ENCODE measurements at places on chromosomes 7 and 10.

DNA sequence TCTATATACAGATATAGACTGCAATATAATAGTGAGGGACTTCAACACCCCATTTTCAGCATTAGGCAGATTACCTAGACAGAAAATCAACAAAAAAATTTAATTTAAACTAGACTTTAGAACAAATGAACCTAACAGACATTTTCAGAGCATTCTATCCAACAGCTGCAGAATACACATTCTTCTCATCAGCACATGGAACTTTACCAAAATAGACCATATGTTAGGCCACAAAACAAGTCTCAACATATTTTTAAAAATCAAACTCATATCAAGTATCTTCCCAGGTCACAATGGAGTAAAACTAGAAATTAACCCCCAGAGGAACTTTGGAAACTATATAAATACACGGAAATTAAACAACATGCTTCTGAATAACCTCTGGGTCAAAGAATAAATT lies 169.6 kb downstream of the MTERF1 start:
- DNase-seq = no peak

GRCh38 chr7:87494454-87494853 lies 19.0 kb upstream of the ABCB4 start:
- DNase-seq = no peak

GRCh38 chr7:148503900-148504487 lies 86.6 kb upstream of the C7orf33 start:
- no peak for DNase-seq

DNA sequence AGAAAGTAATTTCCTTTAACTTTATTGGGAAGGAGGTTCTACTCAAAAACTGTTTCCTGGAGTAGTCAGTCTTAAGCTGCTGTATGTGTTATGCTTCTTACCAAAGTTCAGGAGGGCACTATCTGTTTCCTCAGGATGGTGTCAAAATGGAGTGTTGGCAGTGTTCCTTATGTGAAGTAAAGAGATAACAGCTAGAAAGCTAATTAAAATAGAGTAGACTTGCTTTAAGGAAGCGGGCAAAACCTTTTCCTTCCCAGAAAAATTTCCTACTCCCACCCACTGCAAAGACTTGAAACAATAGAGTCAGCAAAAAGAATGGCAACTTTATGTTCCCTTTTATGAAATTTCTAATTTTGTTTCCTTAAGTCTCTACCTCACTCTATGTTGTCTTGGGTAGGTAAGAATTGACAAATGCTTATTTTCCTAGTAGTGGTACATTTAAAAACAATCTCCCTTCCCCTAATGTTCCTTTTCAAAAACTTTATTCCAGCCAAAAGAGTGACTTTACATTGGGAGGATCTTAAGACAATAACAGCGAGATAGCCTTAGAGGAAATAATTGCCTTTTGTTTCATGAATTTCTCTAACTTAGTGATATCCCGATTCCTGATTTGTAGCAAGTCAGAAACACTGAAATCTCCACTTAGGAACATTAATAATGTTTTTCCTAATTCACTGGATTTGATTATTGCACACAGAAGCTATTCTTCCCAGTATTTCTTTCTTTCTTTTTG lies 26.5 kb upstream of the ENTPD1 start:
- DNase-seq = no peak

- no peak for DNase-seq
These were observed 62.9 kb downstream of the ELMO1 start for GRCh38 chr7:37385787-37386186.

DNA sequence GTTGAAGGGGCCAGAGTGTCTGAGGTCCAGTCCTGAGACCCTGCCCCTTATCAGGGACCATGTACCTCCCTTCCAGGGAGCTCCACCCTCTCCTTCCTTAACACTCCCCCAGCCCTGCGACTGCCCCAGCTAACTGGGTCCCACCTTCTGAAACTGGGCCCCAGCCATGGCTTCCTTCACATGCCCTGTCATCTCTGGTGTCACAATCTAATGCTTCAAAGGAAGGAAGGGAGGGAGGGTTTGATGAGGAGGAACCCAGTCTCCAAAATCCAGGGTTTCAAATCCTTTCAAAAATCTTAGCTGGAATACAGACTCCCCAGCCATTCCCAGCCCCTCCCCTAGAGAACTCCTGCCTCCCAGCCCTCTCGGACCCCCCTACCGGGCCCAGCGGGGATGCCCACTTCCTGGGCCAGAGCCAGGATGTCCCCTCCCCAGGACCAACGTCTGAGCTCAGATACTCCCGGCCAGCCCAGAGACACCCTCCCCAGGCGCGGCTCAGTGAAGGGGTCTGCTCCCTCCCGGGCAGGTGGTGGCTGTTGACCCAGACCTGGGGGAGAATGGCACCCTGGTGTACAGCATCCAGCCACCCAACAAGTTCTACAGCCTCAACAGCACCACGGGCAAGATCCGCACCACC lies 18.0 kb downstream of the C10orf105 start:
- DNase-seq = no peak

DNA sequence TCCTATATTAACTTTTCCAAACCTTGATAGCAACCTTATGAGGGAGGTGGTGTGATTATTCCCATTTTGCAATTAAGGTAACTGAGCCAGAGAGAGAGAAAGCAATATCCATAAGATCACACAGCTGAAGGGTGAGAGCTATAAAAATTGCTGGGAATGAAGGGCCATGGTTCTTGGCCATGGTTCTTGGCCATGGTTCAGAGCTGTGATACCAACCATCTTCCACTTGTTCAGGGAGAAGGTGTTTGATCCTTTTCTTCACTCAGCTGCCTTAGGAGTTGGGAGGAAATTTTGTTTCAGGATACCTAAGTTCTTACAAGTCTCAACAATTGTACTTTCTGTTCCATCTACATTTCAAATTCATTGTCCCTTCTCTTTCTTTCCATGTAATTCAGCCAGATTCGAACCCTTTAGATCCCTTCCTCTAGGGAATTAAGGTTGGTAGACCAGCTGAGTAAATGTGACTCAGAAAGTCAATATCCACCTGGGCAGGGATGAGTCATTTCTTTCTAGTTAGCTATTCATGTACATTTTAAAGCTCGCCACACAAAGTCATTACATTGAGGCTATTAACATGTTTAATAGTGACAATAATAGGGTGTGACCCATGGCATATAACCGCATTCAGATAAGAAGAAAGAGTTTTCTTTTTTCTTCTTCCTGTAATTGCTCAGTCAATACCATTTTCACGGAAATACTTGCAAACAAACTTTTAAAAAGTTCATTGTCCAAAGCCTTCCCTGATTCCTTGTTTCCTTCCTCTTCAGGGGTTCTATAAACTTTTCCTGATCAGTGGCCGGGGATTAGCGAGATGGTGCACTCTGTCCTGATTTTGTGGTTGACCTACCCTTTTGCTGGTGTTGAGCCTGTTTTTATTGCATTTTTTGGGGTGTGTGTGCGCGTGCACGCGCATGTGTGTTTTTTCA lies 143.4 kb downstream of the TCF7L2 start:
- DNase-seq = no peak

DNA sequence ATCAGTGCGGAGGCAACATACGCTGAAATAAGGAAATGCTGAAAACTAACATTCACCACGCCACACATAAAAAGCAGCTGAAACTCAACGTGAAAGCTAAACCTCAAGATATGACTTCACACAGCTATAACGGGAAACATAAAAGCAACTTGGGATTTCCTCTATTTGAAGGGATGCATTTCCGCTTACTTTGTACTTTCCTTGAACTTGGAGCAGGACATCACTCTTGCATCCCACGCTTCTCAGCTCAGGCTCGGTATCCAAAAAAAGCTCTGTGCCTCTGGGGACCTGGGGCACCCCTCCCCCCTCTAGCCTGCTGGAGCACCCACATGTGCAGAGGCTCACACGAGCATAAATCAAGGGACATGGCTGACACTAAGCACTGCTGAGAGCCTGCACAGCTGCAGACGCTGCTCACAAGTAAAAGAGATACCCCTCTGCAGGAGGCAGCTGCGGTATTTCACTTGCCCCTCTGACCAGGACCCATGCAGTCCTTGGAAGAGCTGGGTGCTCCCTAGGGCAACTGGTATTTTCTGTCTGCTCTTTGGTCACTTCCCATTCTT lies 34.2 kb downstream of the PARD3 start:
- DNase-seq = no peak

DNA sequence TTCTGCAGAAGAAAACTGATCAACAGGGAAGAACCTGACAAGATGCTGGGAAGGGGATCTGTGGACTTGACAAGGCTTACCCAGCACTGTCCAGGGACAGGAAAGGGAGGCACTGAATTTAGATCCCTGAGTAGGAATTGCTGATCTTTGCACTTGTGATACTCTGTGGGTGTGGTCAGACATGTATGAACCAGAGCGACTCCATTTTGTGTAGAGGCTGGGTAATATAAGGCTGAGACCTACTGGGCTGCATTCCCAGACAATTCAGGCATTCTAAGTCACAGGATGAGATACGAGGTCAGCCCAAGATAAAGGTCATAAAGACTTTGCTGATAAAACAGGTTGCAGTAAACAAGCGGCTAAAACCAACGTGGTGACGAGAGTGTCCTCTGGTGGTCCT lies 60.7 kb downstream of the CCDC3 start:
- no peak for DNase-seq

DNA sequence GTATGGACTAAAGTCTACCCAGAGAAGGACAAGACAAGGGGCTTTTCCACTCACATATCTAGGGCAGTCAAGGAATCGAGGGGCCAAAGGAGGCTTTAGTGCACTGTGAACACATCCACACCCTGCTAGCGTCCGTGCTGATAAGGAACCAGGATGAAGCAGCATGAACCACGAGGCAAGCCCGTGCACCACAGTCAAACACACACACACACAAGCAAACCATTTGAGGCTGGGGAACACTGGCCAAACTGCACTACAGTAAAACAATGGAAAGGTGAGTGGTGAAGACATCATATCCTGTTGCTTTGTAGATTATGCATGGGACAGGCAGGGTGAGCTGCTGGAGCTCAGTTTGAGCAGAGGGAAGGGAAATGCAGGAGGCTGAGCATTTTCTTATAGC lies 177.4 kb upstream of the CDCA7L start:
- DNase-seq = no peak

DNA sequence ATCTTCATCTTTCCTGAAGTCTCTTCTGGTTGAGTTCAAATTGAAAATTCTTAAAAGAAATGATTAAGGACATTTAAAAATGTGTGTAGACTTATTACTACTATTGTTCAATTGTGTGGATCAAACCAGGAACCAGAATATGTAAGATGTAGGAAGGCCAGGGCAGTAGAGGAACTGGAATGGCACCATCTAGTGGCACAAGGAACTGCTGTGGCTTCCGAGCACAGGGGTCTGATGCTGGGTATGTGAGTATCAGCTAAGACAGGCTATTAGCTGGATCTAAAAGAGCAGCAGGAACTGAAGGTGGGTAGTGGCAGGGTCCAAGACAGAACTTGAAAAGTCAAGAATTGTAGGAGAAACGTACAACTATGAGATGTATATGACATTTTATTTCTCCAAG lies 247.3 kb downstream of the SEMA3A start:
- no peak for DNase-seq

DNA sequence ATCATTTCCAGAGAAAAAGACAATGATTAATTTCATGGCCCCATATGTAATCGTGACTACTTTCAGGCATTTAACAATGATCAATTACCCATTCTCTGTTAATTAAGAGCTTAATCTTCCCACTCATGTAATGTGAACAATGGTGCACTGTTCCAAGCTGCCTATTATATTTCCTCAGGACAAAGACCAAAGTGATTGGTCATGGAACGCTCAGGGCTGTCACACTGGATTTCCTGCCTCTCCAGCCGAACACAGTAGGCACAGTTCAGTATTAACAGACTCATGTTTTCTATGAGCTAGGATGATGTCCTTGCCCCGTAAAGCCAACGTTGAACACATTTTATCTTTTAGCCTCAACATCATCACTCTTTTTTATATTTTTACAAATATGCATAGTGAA lies 142.7 kb upstream of the FZD8 start:
- no peak for DNase-seq

DNA sequence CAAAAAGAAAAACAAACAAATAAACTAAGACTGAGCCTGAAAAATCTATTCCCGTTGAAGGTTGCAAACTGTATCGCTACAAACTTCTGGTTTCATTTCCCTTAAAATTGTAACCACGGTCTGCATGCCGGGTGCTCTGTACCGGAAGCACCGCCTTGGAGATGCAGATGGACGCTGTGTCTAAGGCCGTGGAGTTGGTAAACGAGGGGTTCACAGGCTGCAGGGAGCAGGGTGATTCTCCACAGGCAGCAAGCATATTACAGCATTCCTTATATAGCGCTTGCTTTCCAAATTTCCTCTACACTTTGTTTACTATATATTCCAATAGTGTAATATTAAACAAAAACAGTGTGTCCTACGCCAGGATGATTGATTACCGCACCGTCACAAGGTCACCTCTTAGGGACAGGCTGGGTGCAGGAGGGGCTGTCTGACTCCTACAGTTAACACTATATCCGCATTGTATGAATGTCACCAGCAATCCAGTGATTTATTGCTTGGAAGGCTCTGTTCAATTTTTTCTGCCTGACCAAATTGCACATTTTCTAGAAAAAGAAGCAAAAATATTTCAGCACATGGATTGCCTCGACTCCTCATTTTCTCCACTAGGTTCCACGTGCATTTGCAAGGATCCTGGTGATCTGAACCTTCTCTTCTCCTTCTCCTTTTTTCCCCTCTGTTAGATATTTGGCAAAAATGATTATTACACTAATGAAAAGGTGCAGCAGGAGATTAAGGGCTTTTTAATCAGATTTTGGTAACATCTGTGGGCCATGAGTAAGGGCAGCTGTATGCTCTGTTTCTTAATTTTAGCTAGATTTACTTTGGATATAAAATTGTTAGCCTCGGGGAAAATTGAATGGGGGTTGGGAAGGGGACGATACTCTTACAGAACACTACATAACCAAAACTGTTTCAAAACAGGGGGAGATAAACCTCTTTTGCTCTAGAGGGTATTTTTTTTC lies 325.8 kb upstream of the MGMT start:
- DNase-seq = no peak

DNA sequence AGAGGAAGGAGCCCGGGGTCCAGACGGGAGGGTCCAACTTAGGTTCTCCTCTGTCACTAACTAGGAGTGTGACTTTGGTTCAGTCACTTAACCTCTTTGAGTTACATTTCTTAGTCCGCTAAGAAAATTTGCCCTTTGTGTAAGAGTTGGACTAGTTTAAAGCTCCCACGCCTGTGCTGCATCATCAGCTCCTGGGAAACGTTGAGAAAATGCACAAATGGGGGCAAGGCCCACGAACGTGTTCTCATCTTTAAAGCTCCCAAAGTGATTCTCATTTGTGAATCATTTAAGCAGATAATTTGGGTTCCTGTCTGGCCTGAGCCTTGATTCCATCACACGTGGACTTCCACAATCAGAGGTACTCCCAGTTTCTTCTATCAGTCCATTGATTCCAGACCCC lies 6.3 kb downstream of the ZNF467 start:
- no peak for DNase-seq

DNA sequence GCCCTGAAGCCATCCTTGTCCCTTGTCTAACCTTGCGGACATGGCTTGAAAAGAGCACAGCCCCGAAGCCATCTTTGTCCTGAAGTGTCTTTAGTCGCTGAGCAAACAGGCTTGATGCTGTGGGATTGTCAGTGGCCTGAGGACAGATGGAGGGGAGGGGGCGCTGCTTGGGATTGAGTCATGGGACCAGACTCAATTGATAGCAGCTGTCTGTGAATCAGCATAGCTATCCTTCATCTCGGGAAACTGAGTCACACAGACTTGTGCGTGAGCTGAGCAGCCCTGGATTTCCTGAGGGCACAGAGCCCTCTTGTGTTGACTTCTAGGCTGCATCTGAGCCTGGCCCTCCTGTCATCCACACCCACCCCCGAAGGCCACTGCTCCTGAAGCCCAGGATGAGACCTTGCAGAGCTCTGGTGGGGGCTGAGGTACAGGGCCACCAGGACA lies 14.4 kb downstream of the MYO1G start:
- DNase-seq = no peak
